ENCODE measurements at places on chromosomes 7 and 10.

DNA sequence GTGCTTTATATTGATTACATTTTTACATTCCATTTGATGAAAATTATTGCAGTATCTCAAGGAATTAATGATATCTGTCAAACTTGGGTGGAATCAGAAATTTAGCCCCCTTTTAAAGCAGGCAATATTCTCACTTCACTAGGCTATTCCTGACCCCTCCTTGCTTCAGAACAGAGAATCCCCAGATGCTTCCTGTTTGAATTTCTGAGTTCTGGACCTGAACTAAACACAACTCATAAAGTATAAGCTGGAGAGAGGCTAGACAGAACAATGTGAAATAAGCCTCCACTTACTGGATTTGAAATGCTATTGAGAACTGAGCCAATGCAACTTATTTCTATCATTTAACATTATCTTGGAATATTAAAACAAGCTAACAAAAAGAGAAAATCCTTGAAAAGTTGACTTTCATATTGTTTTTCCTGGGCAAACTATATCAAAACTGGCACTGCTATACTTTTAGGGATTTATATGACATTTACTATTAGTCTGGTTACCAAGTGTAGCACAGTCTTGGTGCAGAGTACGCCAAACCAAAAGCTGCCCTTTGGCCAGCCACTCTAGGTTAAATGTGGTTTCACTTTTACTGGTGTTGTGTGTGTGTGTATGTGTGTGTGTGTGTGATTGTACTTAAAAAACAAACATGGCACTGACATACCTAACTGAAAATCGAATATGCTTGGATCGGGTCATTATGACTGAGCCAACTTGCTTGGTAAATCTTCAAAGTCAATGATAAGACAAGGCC lies 19.0 kb upstream of the AGMO start:
- DNase-seq = no peak

GRCh38 chr7:115328018-115328417 lies 406.1 kb downstream of the MDFIC start:
- no peak for DNase-seq

- DNase-seq = no peak
Measured at GRCh38 chr7:144725070-144725469, 110.8 kb downstream of the TPK1 start.

DNA sequence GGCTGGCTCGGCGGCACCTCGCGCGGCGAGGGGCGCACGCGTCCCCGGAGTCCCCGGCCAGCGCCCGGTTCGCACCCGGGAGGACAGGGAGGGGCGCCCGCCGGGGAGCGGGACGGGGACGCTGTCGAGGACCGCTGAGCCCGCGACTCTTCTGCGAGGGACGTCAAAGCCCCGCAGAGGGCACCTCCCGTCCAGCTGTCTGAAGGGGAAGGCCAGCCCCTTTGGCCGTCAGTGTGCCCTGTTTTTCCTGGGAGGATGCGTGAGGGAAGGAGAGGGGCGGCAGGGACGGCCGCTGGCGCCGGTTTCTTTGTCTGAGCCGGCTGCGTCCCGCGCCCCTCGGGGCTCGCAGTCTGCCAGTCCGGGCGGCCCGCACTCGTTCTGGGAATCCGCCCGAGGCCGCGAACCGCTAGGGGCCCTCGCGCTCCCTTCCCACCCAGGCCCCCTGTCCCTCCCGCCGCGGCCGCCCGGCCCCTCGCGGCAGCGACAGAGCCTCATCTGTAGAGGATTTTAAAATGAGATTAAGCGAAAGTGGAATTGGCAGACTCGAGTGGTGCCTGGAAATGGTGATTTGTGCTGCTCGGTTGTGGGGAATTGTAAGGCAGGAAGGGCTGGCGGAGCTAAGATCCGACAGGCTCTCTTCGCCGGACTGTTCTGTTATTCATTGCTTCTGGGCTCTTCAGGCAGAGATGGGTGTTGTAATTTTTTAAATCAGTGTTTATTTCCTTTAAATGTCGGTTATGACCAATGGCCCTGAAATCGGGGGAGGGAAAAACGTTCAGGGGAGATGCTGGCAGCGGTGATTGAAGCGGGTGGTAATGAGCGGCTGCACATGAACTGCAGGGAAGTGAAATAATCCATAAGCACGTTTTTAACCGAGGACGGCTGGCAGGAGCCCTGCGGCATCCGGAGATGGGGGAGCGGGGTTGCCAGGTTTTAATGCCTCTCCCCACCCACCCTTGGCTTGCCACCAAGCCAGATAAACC lies 618 bp upstream of the RELN start:
- DNase-seq = no peak

DNA sequence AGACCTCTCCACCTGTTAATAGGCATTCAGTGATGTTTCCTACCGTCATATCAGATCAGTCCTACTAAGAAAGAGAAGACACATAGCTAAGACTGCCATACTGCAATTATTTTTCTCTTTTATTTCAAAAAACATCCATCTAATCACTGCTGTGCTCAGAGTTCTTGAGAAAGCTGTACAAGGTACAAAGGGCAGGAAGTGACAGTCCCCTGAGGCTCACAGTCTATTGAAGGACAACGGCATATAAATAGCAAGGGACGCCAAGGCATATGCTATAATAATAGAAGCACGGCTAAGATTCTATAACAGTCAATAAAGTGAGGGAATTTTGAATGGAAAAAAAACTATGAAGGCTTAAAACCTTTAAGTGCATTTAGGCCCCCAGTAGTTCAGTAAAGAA lies 415.3 kb upstream of the NRP1 start:
- DNase-seq = no peak

- no peak for DNase-seq
Measured at GRCh38 chr7:41399171-41399570, 303.7 kb downstream of the INHBA start.

All from amygdala (tissue), 56 donors.